ENCODE measurements at places on chromosomes 2 and 18.

GRCh38 chr2:133657591-133657990 is 89.3 kb upstream of the NCKAP5 start:
- no peak for DNase-seq

DNA sequence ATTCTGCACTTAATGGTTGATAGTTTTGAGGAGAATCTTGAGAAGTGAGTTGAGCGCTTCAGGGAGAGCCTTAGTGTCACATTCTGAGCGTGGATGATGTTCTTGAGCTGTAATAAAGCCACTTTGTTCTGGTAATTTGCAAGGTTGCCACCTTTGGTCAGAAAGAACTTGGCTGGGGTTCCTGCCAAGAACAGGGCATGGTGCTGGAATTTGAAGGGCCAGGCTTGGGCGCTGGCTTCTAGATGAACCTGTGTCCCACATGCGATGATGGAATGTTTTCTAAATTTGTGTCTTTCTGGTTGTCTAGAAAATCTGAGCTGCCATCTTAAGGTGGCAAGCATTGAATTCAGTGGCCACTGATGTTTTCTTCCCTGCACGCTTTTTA is 124.1 kb upstream of the EML6 start:
- no peak for DNase-seq

DNA sequence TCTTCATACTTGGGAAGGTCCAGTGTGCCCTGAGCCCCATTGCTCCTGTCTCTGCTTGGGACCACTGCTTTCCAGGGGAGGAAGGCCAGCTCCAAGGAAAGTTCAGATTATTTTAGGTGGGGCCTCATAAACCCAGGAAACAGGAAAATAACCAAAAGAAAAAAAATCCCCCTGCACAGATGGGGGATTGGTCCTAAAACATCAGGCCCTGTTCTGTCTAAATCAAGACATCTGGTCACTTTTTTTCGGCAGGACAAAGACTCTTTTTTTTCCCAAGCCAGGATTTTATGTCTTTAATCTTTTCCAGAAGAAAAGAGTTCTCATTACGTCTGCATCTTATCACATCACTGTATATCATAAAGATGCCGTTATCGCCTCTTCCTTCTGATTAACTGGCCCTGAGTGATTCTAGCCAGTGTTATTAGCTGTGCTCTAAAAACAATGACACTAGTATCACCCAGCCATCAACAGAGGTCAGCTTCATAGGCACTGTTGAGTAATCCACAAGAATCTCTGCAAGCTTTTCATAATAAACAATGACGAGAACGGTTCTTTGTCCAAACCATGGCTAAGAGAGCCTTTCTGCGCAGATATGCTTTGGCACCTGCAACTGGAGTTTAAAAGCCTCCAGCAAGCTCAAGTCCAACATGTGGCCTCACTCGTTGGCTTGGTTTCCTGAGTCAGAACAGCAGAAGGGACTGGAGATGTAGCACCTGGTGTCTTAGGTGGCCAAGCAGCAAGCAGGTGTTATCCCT is 138.2 kb downstream of the VAPA start:
- no peak for DNase-seq

DNA sequence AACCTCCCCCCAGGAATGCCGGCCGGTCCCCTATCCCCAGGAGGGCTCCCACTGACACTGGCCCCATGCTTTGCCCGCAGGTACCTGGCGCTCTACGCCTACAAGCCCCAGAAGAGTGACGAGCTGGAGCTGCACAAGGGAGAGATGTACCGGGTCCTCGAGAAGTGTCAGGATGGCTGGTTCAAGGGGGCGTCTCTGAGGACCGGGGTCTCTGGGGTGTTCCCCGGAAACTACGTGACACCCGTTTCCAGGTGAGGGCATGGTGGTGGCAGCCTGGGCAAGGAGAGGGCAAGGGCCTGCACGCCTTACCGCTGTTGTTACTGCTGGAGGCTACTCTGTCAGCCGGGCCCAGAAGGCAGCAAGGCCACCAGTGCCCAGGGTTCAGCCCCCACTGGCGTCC is 181.3 kb downstream of the SEPTIN10 start:
- no peak for DNase-seq

DNA sequence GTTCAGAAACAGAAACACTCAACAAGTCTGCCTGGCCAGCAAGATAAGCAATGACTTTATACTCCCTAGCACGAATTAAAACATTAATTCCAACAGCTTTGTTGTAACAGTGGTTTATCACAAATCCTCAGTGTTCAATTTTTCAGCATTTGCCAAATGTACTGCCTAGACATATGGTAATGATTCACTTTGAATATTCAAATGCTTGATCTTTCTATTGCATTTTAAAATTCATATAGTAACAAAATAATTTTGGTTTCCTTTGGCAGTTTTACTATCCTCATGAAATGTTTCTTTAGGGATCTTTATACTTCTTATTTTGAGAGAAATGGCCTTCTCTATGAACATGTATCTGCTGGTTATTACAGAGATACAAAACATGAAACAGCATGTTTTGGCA is 851.8 kb upstream of the NXPH2 start:
- DNase-seq: no peak

Measured in NCI-H1105 (cell line).